ENCODE measurements at places on chromosomes 12 and 14.

DNA sequence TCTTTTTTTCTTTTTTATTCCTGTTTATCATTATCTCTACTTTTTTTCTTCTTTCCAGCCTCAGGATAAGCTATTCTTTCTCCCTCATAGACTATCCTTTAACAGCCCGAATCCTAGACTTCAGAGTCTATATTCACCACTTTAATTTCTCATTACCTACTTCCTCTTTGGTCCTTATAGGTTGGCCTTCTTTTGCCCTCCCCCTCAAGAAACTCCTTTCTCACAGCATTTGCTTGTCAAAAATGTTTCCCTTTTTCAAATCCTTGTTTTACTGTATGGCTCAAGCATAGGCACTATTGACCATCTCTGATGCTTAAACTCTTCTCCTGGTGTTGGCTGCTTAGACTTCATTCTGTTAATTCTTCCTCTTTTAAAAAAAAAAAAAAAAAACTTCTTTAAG lies 52.5 kb downstream of the KIAA0586 start:
- DNase-seq, result no peak

- no peak for DNase-seq
Measured at GRCh38 chr12:77514511-77514910, 316.2 kb upstream of the NAV3 start.

GRCh38 chr14:104977681-104978653 lies at the start of gene AHNAK2:
AHNAK2 (minus strand) TSS chr14:104978374; CDS start chr14:104978237, 137 bp downstream.
- DNase-seq, result no peak

DNA sequence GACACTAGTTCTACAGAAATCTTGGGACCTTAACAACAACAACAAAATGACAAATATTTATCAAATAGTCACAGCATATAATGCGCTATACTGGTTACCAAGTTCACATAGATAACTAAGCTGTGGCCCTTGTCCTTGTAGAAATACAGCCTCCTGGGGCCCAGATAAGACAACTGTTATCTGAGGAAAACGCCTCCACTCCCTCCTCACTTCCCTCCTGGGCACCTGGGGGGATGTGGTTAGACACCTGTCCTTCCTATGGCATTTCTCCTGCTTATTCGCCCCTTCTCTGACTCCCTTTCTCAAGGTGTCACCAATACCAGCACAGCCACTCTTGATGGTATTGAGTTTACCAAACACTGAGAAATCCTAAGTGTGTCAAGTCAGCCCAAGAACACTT lies 419.4 kb downstream of the RAD51B start:
- DNase-seq, result no peak

GRCh38 chr12:109725321-109726105 lies 11.9 kb downstream of the FAM222A start:
- no peak for DNase-seq

- DNase-seq, result no peak
Measured at GRCh38 chr12:108967869-108968540, 52.9 kb downstream of the SVOP start.

- DNase-seq, result no peak
Measured at GRCh38 chr12:94538318-94538717, 78.7 kb upstream of the CEP83 start.

GRCh38 chr12:63900922-63901793 lies 56.7 kb downstream of the SRGAP1 start:
- no peak for DNase-seq

- DNase-seq, result no peak
Measured at GRCh38 chr14:22450266-22450665, 138.8 kb downstream of the DAD1 start.

DNA sequence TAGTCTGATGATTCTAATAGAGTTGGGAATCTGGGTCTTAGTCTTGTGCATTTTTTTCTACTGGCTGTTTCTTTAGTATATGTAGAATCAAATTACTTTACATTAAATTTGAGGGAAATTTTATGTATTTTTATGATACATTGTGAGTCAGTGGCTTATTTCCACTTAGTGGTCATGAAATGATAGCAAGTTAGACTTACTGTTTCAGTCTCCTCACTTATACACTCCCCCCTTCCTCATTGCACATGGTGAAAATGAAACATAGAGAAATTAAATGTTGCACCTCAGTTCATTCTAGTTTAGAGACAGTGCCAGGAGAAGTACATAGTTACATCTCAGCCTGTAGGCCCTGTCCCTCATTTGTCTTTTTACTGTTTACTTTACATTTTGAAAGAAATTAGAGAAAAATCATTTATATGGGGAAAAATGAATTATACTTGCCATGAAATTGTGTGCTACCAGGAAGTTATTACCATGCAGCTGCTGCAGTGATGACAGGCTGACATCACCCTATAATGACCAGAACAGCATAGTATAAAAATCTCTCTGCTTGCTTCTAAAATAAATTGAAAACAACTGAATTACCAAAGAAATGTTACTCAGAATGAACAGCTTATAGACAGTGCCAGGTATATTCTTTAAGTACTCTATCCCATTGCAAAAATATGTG lies 113.2 kb downstream of the TRMT5 start:
- DNase-seq, result no peak

GRCh38 chr12:11823043-11823442 lies 173.6 kb downstream of the ETV6 start:
- no peak for DNase-seq

GRCh38 chr12:53561590-53561953 lies 54.3 kb upstream of the NPFF start:
- DNase-seq, result no peak

- no peak for DNase-seq
Measured at GRCh38 chr14:65709576-65709975, 297.0 kb downstream of the FUT8 start.

- DNase-seq, result no peak
Measured at GRCh38 chr12:10967409-10967808, 19.3 kb downstream of the TAS2R50 start.

DNA sequence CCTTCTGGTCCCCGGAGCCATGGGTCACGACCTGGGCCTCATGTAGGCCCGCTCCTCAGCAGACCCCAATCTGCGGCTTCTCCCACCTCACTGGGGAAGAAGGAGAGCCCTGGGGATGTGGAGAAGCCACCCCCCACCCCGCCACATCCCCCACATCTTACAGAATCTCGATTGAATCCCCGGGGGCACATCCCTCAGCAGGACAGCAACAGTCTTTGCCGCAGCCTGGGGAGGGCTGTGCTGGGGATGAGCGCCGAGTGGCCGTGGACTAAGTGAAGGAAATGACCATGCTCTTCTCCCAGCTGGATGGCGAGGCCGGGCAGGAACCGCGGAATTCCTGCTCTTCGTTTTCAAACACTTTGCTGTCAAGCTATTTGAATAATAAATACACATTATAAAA lies 169.0 kb upstream of the RTL1 start:
- DNase-seq, result no peak

DNA sequence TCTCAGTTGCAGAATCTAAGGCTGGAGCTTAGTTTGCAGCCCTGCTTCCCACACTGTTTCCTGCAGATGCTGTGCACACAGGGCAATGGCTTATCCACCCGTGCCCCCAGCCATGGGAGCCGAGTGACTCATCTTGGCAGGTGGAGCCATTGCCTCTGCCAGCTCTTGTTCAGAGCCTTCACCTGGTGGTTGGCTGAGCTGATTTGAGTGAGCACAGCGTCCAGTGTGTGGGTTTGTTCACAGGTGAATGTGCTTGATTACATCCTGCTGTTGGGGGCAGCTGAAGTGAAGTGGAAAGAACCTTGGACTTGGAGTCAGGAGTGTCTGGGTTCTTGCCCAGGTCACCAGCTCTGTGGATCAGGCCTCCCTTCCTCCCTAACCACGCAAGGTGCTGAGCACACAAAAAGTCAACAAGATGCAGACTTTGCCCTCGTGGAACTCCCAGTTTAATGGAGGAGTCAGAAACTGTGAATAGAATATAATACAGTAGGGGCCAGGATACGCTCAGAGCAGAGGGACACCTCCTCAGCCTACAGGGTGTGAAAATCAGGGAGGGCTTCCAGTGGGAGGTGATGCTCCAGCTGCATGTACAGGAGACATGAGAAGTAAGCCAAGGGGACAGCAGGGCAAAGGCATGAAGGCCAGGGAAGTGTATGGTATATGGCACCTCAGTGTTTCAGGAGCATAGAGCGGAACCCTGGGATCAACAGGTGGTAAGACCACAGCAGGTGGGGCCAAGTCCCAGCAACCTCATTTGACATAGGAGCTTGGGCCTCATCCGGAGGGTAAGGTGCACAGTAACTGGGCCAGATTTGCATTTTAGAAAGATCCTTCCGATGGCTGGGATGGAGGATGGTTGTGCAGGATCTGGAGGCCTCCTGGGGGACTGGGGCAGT lies 22.8 kb downstream of the JDP2 start:
- no peak for DNase-seq

GRCh38 chr12:122527478-122527944 lies 462 bp downstream of the KNTC1 start:
- DNase-seq, result no peak

DNA sequence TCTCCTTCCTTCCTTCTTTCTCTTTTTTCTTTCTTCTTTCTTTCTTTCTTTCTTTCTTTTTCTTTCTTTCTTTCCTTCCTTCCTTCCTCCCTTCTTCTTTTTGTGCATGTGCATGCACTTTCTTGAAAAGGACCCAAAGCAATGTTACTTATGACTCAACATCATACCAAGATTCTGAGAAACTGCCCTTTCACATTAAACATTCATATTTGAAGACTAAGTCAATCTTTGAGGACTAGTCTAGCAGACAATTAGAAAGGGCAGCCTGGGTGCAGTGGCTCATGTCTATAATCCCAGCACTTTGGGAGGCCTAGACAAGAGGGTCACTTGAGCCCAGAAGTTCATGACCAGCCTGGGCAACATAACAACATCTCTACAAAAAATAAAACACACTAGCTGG lies 212.8 kb upstream of the KITLG start:
- DNase-seq, result no peak

GRCh38 chr14:57319636-57320192 lies 50.9 kb downstream of the AP5M1 start:
- DNase-seq, result no peak

DNA sequence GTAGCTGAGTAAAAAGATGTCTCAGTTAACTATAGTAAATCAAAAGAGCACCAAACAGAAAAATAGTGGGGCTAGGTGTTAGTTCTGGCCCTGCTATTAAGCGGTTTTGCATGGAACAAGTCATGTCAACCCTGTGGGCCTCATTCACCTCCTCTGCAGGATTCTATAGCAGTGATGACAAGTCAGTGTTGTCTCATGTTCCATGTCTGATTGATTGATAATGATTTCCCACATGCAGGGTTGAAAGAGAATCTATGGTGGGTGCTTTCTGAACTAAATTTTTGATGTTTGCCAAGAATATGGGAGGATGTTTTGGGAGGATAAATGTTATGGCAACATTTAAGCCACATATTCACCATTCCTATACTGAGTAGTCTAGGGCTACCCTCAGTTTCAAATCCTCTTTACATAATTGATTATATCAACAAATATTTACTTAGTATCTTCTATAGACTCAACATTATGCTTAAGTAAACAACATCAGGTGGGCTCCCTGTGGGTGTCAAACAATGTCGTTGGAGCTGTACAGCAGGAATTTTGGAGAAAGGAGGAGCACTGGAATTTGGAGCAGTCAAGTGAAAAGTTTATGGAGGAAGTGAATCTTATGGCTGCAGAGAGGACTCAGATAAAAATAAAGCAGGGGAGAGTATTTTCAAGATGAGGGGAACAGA lies 48.6 kb downstream of the IRAK3 start:
- DNase-seq, result no peak

GRCh38 chr14:64196814-64197411 lies 97.3 kb downstream of the ESR2 start:
- no peak for DNase-seq

- no peak for DNase-seq
Measured at GRCh38 chr12:56282030-56282429, 15.3 kb downstream of the COQ10A start.

Data from stimulated activated CD8-positive, alpha-beta memory T cell treated with anti-CD3 and anti-CD28 coated beads, Interleukin-7, amount 100 ng/mL, for 1 hour (primary cell).